ENCODE measurements at places on chromosomes 16 and 17. TPM values are rescaled to one million over a fixed set of nuclear protein-coding genes. Genes with fewer than 3 reads are reported as not detected.

- no peak for DNase-seq
These were observed 195.3 kb downstream of the CYB561 start for GRCh38 chr17:63250830-63251229.

GRCh38 chr17:51166987-51167931 lies 1.0 kb downstream of the NME2 start:
- DNase-seq = peak; percentile 53

Gene SLC13A2
- total RNA-seq = not detected

Gene CHRNE
- total RNA-seq = 0.09 TPM

GRCh38 chr17:45949755-45950320 lies 49.2 kb upstream of the STH start:
- no peak for DNase-seq

Gene ALOX12
- not detected for total RNA-seq

Gene TEKT1
- not detected for total RNA-seq

GRCh38 chr16:11801481-11802021 lies 4.5 kb upstream of the ZC3H7A start:
- peak; percentile 15 for DNase-seq

DNA sequence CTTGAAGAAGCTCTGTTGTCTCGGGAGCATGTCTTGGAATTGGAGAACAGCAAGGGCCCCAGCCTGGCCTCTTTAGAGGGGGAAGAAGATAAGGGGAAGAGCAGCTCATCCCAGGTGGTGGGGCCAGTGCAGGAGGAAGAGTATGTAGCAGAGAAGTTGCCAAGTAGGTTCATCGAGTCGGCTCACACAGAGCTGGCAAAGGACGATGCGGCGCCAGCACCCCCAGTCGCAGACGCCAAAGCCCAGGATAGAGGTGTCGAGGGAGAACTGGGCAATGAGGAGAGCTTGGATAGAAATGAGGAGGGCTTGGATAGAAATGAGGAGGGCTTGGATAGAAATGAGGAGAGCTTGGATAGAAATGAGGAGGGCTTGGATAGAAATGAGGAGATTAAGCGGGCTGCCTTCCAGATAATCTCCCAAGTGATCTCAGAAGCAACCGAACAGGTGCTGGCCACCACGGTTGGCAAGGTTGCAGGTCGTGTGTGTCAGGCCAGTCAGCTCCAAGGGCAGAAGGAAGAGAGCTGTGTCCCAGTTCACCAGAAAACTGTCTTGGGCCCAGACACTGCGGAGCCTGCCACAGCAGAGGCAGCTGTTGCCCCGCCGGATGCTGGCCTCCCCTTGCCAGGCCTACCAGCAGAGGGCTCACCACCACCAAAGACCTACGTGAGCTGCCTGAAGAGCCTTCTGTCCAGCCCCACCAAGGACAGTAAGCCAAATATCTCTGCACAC lies 21.2 kb downstream of the AKAP1 start:
- no peak for DNase-seq

Gene CD300LD
- not detected for total RNA-seq

DNA sequence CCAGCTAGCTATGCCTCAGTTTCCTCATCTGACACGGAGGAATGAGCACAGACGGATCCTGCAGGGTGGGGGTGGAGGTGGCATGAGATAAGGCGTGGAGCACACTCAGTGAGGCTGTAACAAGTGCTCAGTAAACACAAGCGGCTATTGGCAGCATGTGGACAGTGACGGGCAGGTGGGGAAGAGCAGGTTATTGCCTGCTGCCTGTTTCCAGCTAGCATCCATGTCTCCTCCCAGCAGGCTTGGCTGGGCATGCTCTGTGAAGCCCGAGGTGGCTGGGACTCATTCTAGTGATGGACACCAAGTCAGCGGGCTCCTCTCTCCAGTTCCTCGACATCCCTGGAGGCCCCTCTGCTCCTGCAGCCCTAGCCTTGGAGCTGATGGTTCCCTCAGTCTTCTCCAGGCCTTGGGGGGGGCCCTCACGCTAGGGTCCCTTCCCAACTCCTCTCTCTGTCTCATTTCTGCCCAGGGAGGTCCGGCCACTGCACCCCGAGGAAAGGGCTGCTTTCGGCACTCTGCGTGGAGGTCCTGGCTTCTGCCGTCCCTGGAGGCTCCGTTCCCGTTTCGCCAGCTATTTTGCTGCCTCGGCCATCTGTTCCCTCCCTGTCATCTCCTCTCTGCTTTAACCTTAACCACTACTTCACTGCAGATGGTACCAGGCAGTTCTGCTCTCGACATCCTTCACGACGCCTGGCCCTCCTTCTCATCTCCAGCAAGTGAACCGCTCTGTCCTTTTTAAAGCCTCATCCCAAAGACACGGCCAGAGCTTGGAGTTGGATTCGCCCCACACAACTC lies 6.2 kb downstream of the RTN4RL1 start:
- no peak for DNase-seq

DNA sequence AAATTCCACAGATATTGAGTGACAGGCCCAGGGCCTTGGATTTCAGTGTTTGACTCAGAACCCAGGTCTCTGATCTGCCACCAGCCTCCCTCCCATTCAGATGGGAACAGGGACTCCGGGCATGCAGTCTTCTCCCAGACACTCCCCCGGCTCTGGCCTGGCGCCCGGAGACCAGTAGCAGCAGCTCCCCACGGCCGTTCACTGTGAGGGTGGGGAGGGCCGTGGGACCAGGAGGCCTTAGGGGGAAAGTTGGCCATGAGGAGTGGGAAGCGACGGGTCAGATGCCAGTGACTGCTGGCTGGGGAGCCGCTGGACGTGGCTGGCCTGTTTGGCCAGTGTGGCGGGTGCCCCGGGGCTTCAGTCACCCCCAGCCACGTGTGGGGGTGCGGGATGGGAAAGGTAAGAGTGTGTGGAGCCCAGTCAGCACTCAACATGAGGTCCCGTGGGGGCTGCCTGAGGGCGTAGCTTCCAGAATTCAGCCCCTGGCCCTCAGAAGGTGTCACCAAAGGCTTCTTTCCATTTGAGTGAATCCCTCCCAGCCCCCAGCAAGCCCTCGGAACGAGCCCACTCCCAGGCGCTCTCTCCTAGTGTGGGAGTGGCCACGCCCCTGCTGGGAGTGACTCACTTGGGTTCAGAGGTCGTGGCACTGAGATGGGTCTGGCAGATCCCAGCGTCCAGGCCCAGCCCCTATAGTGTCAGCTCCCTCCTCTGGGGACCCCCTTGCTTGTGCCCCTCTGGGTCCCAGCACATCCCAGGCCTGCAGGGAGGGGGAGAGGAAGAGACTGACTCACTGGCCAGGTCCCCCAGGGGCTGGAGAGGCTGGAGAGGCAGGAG lies 309.4 kb downstream of the SEC14L1 start:
- DNase-seq = peak; percentile 46

DNA sequence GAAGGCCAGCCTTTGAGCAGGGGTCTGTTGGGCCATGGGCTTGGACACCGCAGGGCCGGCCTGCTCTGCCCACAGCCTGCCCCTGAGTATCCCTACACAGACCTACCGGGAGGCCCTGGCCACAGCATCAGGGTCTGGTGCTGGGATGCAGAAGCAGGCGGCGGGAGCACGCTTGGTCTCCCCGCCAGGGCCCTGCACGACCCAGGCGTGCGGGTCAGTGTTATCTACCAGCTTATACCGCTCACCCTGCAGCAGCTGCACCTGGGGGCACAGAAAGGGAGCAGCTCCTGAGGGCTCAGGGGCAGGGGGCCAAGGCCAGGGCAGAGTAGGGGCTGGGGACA lies 8.8 kb downstream of the EVPL start:
- no peak for DNase-seq

- peak; percentile 50 for DNase-seq
These were observed 13.5 kb downstream of the PSMD7 start for GRCh38 chr16:74309789-74310781.

- DNase-seq = no peak
These were observed 35.0 kb upstream of the MRC2 start for GRCh38 chr17:62592341-62593099.

DNA sequence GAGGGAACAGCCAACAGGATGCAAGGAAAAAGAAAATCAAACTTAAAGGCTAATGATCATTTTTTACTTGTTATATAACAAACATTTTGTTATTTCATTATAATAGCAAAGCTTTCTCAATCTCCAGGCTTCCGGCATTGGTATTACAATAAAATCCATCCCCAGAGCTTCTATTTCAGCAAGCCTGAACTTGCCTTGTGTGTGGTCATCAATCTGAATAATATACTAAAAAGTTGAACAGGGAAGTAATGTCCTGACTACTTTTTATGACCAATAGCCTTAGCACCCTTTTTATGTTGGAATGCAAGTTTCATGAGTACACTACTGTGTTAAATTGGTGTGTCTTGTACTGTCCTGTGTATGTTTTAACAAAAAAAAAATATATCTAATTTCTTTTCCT lies 27.1 kb upstream of the VWA3A start:
- no peak for DNase-seq

Gene TP53TG3
- total RNA-seq = not detected

DNA sequence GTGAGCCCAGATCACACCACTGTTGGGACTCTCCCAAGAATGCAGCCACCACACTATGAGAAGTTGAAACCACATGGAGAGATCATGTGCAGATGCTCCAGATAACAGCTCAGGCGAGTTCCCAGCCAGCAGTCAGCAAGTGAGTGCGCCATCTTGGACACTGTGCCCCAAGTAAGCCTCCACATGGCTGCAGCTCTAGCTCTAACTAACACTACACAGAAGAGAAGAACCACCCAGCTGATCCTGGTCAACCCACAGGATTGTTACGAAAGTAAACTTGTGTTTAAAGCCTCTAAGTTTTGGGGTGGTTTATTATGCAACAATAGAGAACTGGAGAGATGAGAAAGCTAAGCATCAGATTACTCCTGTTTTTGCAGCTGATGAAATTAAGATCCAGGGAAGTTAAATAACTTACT lies 25.8 kb downstream of the SLC38A7 start:
- no peak for DNase-seq

Measured in Caki2 (cell line).